AG09319 (cell line): ENCODE measurements at places on chromosomes 12 and 14.

GRCh38 chr14:92507174-92507768 lies 6.3 kb upstream of the RIN3 start:
- no peak for DNase-seq

GRCh38 chr14:57025456-57025855 lies 215.2 kb upstream of the OTX2 start:
- no peak for DNase-seq

DNA sequence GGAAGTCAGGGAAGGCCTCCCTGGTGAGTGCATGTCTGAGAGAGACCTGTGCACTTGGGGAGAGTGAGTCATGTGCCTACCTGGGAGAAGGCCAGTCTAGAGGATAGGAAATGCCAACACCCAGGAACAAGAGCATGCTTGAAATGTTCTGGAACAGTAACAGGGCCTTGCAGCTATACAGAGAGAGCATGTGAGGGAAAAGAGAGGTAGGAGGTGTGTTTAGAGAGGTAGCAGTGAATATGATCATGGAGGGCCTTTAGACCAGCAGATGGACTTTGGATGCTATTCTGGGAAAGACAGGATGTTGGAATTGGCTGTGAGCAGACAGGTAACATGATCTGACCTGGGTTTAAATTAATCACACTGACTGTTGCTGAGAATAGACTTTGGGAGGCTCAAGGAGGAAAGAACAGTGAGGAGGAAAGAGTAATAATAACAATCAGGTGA lies 1143.6 kb downstream of the FLRT2 start:
- no peak for DNase-seq

DNA sequence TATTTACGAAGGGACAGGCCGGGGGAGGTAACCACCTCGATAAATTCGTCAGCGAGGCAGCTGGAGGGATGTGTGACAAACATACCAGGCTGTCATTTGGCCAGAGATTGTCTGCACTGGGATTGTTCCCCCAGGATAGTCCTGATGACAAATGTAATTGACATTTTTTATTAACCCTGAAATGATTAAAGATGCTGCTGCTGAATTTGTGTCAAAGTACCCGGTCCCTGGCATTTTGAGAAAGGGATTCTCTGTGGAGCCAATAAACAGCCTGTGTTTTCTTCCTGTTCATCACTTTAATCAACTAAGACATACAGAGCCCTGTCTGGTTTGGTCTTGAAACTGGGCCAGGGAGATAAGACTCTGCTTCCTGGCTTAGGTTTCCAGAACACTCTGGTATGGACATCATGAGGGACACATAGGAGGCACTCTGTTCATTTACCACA lies 117.6 kb downstream of the SLC25A47 start:
- no peak for DNase-seq

- DNase-seq = no peak
Observed at GRCh38 chr12:108930155-108930554, 50.3 kb downstream of the DAO start.
